ENCODE measurements at places on chromosomes 3 and 15.
A peak's percentile ranks its signal among the peaks of the same experiment; 100 is the strongest.

DNA sequence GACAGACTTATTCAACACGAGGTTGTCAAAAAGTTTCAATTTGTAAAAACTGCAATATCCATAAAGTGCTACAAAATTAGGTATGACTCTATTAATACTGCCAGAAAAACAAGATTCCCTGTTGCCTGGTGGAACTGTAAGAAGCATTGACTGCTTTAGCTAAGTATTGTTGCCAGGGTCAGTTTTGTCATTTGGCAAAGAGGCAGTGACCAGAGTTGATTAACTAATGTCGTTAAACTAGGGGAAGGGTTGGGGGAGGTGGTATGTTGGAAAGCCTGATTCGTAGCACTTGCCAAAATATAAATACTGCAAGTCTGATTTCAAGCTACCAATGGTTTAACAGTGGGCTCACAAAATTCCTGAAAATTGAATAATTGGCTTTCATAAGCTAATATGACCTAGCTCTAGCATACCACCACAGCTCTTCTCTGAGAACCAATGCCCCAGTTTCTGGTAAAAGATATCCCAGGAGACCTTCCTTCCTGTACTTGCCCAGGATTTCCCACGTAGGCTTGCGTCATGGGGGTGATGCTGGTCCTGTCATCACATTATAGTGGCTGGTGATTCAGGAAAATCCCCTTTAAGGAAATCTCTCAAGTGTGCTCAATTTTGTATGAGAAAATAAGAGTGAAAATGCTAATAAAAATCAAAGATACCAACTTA is 266.4 kb upstream of the TBC1D5 start:
- no peak for DNase-seq

GRCh38 chr3:148878095-148878494 is 13.0 kb downstream of the CPA3 start:
- no peak for DNase-seq

- no peak for DNase-seq
Observed at GRCh38 chr3:139636511-139636910, 41.3 kb downstream of the NMNAT3 start.

- DNase-seq = peak; percentile 59
Observed at GRCh38 chr3:48299746-48300712, 33.4 kb downstream of the SPINK8 start.

- DNase-seq = no peak
Observed at GRCh38 chr3:101888653-101889052, 39.3 kb downstream of the NFKBIZ start.

GRCh38 chr3:101163554-101163953 is 156.8 kb downstream of the IMPG2 start:
- DNase-seq = no peak
